Vagina (tissue), 2 donors: ENCODE measurements at places on chromosomes 3 and 15. TPM values are rescaled to one million over a fixed set of nuclear protein-coding genes. Genes with fewer than 3 reads are reported as not detected.

GRCh38 chr3:89762405-89762804, 655.0 kb downstream of the EPHA3 start:
- no peak for DNase-seq

DNA sequence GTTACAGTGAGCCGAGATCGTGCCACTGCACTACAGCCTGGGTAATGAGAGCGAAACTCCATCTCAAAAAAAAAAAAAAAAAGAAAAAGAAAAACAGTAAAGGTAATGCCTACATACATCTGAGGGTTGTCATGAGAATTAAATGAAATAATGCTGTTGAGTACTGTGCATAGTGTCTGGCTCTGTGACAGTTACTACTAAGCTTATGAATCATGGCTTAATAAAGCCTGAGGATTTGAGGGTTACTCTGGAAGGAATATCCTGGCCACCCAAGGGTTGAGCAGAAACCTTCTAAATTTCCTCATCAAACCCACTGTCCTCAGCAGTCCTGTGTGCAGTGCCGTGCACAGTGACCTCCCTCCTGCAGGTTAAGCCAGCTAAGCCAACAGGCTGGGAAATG, 26.8 kb upstream of the ELP6 start:
- DNase-seq = no peak

The PCNP gene
- total RNA-seq = 96.3 TPM

GRCh38 chr15:78389322-78389721, 48.7 kb upstream of the IREB2 start:
- no peak for DNase-seq

GRCh38 chr3:39142067-39142466, 11.3 kb downstream of the CSRNP1 start:
- DNase-seq = no peak

The ZNF774 gene
- total RNA-seq = 8.3 TPM

DNA sequence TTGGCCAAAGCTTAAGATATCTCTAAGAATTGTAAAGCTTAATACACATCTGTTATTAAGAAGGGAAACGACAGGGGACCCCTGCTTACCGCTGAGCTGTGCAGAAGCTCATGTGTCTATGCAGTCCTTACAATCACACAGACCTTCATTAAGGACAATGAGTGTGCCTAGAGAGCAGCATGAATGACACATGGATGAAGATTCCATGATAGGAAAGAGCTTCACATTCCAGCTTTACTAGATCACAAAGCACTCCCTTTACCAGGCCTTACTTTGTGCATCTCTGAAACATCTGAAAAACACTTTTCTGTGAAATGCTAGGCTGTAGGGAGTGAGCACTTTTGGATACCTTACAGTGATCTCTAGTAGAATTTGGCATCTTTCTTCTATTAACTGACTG, 32.0 kb downstream of the RNF168 start:
- DNase-seq = no peak

DNA sequence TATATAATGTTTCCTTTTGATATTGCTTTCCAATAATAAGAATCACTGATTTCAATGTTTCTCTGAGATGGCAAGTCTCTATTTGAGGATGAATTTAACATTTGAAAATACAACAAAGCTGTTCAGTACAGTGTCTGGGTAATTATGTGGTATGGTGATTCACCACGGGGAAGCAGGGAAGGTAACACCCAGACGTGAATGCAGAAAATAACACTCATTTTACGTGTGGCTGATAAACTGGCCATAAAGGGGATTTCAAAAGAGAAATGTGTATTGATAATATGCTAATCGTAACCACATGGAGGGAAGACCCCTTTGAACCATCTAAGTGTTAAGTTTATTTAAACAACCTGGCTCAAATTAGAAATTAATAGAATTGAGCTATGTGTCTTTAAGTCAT, 344.6 kb downstream of the GRM7 start:
- DNase-seq = no peak

- DNase-seq = no peak
These were observed 80.4 kb upstream of the SLC6A6 start for GRCh38 chr3:14322001-14322400.

DNA sequence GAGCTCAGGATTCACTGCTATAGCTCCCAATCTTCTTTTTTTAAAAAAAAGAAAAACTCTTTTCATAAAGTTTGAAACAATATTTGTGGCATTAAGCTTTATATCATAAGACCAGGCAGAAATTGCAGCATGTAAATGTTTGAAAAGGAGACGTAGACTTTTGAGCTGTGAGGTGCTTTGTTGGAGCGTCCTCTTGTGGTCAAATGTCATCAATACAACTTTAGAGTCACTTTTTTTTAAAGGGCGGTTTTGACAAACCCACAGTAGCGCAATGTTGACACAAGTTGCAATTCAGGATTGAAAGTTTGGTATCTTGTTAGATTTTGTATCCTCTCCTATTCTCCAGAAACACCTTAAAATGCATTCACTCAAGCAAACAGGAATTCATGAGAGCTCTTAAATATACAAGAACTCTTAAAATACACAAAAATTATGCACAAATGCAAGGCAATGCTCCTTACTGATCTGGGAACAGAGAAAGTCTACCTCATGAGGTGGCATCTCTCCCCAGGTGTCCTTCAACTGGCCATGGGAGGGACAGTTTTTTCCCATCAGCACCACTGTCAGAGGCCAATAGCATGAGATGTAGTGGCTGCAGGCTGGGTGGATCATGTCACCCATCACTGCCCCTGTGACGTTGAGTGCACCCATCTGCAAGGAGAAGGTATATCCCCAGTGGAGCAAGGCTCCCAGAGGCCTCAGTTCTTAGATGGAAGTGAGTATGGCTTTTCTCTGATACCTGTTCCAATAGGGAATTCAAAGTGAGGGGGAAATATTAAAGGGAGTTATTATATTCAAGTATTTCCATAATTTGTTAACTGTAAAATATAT, 70.7 kb downstream of the ANXA2 start:
- no peak for DNase-seq

GRCh38 chr15:33746203-33746602, 222.1 kb upstream of the CHRM5 start:
- no peak for DNase-seq

The EFCAB12 gene
- not detected for total RNA-seq

DNA sequence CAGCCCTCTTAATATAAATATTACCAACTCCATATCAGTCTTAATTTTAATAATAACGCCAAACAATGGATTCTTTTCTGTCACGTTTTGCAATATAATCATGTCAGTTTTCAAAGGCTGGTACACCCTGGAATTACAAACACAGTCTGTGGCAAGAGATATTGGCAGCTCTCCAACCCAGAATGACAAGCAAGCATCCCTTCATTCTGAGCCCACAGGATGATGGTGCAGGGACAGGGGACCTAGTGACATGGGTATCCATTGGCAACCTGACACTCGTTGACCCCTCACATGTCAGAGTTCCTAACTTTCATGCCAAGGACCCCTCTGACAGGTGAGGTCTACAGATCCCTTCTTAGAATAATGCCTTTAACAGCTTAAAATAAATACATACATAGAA, 154.5 kb upstream of the TSC22D2 start:
- no peak for DNase-seq

- no peak for DNase-seq
These were observed 83.4 kb downstream of the MESD start for GRCh38 chr15:80906159-80906766.

GRCh38 chr15:75673426-75674235, 25.9 kb downstream of the SNX33 start:
- no peak for DNase-seq

The BBX gene
- total RNA-seq = 39.5 TPM

The IL17RC gene
- 66.3 TPM for total RNA-seq

DNA sequence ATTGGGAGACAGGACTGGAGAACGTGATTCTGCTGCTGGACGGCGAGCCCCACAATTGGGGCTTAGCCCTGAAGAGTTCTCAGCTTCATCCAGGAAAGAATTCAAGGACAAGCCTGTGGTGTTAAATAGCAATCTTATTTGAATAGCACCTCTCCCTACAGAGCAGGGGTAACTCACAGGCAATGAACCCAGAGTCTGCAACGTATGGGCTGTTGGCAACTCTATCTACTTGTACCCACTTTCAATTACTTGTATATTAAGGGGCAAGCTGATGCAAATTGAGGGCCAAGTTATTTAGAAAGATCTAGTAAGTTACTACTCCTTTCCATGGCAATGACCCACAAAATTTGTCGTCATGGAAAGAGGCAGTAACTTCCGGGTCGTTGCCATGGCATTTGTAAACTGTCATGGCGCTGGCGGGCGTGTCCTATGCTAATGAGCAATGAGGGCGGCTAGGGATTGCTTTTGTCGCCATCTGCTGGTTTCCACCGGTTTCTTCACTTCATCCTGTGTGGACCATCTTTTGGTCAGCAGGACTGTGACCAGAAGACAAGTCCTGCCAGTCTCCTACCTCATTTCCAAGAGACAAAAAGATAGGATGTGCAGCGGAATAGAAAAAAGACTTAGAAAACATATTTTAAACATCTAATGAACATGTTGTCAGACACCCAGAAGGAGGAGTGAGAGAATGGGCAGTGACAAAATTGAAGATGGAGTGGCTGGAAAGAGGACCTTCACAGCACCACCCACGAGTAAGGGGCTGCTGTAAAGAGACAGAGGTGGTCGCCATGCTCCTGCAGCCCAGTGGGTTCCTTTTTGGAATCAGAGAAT, 45.8 kb upstream of the SH3BP5 start:
- DNase-seq = peak; percentile 95

GRCh38 chr15:38226608-38227266, 25.9 kb upstream of the SPRED1 start:
- DNase-seq = no peak

The MAN2A2 gene
- total RNA-seq = 46.7 TPM
